Osteoblast (primary cell): ENCODE measurements at places on chromosomes 5 and 9.

GRCh38 chr5:180625125-180625790 lies 24.1 kb downstream of the FLT4 start:
- DNase-seq = no peak

DNA sequence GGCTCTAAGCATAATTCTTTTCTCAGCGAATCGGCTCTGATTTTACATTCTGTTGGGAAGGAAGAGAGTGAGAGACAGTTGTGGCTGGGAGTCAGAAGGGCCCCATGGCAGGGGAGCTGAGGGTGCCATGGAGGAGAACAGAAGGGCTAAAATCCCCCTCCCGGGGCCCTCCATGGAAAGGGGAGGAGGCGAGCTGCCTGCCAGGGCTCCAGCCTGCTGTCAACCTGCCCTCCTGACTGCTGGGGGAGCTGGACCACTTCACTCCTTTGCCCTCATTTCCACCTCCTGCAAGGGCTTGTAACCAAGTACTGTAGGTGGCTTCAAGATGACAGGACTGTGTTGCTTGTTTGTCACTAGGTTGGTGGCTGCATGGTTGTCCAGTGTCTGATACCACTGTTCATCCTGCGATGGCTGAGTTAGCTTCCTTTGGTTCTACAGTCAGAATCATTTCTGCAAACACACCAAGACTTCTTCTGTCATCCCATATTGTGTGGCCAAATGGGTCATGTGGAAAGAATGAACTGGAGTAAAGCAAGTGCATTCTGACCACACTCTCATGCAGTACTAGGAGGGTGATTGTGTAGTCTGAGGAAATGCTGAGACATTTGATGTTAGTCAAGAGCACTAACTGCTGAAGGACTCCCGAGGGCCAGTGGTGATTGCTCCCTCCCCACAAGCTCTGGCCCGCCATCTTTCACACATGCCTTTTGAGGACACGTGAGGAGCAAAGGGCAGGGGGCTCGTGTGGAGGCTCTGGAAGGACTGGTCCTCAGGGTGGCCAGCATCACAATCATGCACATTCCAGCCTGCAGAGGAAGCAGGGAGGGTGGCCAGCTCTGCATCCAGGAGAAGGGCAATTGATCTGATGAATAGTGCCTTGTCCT lies 307.2 kb downstream of the GADD45G start:
- DNase-seq = no peak

GRCh38 chr9:69502671-69503301 lies 169.4 kb downstream of the APBA1 start:
- DNase-seq = peak; percentile 85

DNA sequence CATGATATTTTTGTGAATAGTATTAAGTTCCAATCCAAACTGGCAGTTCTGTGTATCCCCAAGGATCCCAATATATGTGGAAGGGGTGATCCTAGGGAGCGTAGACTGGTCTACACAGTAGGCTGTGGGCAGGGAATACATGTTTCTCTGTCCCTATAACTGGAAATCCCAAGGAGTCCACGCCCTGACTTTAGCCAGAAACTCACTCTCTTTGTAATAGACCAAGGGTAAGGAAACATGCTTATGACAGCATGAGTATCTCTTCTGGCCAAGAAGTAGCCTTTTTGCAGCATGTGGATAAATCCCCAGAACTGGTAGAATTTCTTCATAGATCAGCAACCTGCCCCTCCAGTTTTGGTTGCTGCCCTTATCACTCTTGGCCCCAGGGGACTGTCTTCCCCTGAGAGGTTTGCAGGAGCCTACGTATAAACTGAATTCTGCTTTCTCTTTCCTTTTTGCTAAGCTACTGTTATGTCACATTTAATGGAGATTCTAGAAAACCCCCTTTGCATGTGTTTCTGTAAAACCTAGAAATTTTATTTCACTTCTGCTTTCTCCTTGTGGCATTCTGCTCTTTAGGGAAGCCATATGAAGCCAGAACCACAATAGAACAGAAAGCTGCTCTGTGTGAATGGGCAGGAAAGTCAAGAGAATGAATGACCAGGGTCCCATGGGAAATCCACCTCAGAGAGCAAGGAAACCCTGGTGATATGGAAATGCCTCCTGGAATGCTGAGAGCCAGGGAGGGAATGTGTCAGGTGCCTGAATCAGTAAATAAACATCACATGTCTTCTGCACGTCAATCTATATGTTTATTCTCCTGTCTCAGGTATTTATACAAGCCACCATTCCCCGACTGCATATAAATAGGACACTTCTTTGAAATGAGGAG lies 3.5 kb downstream of the IFNA2 start:
- no peak for DNase-seq

- DNase-seq = peak; percentile 53
Observed at GRCh38 chr9:124079176-124079925, 67.8 kb downstream of the LHX2 start.

DNA sequence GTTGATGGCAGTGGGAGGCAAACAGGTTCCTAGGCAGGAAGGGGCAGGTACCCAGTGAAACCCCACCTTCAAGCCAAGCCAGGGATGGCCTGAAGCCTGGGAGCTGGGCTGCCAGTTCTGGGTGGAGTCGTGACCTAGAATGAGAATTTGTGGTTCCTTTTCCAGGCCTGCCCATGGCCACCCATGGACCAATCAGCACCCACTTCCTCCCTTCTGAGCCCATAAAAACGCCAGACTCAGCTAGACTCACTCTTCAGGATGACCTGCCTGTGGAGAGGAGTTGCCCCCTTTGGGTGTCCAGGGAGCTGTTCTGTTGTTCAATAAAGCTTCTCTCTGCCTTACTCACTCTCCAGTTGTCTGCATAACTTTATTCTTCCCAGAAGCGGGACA lies 144.0 kb upstream of the MRPS30 start:
- peak; percentile 70 for DNase-seq

DNA sequence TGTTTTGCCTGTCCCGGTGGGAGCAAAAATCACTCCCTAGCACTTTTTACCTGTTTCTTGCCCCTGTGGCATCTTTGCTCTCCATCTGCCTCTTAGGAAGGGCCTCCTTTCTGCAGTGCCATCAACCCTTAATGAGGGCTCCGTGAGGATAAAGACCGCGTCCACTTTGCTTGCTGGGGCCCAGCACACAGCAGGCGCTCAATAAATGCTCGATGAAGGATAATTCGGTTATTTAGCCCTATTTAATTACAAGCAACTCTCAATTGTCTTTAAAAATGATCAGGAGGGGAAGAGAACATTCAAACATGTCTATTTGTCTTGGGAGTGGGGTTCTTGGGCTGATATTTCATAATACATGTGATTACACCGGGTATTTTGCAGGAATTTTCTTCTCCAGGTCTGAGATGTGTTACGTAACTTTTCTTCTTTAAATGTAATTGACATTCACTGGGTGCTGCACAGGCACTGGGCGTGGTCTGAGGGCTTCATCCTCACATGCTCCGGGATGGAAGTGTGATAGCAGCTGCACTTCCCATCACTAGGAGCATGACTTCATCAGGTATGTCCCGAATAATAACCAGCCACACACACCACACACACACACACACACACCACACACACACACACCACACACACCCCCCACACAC lies 19.8 kb upstream of the NTNG2 start:
- DNase-seq = peak; percentile 77

GRCh38 chr5:116765441-116765840 lies 190.8 kb upstream of the SEMA6A start:
- no peak for DNase-seq

- DNase-seq = no peak
Observed at GRCh38 chr9:104682642-104683041, 11.7 kb upstream of the OR13D1 start.

DNA sequence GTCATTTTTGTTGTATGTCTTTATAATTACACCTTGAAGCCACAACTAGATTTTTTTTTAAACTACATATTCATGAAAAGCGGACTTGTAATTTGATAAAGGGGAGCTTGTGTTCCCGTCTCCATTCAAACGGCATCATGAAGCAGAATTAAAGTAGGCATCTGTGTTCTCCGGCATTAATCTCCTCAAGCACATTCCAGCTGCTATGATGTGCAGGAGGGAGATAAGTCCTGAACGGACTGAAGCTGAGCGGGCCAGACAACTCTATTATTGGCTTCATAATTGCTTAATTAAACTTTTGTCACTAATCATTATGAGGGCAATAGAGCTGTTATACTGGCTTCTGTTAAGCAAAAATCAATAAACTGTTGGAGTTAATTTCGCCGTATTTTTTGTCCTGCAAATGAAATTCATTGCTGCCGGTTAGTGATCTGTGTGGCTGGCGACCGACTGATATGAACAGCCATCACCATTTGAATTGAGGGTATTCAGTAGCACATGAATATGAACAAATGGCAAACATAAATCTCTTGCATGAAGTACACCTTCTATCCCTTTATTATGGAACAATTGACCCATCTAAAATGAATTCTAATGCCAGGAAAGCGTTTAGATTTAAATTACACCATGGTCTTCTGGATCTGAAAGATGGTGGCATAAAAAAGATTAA lies 408.8 kb upstream of the IRX1 start:
- DNase-seq = no peak

DNA sequence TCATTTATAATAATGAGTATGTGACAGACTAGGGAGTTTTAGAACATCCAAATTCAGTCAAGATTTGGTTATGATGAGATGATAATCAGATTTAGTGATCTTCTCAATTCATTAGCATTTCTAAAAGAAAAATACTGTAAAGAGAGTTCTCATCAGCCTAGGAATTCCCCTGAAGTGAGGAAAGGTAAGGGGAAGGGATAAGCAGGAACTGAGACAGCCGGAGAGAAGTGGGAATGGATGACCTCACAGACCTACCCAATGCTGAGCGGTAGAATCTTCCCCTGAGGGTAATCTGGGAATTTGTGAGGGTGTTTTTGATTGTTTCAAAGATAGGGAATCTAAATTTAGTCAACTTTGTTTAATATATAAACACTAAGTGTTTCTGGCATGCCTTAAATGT lies 16.7 kb upstream of the GPBP1 start:
- DNase-seq = no peak

DNA sequence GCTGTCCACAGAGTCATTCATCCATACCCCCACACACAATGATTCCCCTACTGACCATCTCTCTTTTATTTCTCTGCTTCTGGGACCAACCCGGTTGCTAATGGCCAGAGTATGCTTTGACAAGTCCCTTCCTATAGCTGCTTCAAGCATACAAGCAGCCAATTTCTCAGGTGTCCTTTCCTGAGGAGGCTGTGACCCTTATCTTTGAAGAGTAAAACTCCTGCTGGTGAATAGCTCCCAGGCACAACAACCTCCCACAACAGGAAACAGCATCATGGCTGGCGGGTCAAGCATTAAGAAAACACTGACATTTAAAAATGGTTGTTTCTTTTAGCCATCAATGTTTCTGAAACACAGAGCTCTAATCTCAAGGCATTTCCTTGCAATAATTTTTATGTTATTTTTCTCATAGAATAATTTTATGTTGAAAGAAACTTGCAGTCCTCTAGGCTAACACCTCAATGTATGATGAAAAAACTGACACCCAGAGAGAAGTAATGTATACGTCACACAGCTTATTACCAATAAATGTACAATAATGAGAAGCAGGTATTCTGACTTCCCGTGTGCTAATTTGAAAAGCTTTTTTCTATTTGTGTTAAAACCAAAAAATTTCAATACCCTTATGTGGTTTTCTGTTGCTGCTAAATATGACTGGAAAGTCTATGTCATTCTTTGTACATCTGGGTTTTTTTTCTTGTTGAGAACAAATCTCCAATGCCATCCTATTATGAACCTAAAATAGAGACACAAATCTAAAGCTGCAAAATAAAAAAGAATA lies 7.5 kb upstream of the PAM start:
- DNase-seq = no peak

DNA sequence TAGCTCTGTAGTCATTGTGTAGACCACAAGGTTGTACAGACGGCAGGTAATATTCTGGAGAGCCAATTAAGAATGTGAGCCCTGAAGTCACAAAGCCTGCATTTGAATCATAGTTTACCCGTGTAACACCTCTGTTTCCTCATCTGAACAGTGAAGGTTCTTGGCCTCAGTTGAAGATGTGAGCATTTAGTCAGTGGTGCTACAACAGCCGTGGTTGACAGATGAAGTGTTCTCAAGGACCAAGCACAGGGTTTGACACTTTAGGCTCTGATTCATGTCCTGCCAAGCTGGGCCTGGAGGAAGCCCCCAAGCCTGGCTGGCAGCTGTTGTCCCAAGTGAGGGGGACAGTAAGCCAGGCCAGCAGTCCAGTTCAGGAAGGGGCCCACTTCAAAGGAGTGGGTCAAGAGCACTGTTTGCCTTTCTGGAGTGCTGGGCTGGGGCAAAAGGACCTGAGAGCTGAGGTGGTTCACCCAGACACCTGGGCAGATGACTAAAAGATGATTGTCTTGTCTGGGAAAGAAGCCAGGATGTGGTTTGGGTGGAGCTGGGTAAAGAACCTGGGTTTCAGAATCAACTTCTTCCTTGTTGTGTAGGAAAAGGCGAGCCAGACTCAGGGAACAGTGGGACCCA lies 20.7 kb downstream of the FAXDC2 start:
- DNase-seq = no peak

DNA sequence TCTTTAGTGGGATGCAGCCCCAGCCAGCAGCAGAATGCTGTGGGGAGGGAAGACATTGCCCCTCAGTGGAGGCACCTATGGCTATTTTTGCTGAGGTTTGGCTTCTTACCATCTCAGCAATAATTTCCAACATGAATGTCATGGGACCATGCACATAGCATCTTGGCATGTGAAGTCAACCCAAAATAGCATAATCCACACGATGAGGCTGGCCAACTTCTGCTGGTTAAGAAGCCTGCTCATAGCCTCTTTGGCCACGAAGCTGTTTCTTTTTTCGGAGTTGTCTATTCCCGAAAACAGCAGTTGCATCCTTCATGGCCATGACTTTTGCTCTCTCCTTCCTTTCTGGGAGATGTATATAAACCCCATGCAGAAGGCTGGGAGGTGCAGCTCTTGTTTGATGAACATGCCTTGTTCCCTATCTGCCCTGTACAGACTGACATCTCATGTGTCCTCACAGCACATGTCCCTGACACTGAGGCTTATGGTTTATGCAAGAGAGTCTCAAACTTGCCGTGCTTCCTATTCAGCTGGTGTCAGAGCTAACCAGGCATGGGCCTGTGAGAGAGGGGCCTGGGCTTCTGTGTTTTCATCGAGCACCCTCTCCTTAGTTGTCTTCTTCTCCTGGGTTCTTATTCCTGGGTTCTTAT lies 45.3 kb downstream of the SYK start:
- DNase-seq = no peak

GRCh38 chr9:99360026-99360425 lies 137.9 kb downstream of the SEC61B start:
- no peak for DNase-seq

DNA sequence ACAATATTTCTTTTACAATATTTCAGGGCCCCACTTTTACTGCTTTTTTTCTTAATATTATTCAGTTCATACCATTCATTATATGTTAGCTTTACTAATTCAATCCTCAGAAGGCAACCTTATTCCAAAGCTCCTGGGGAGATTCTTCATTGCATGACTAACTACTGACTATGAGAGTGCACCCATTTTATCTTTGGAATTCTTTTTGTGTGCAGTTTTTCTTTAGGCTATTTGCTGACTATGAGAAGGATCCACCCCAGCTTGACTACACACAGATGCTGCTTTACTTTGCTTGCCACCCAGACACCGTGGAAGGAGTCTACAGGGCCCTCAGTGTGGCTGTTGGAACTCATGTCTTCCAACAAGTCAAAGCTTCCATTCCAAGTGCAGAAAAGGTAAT lies 56.9 kb upstream of the IL7R start:
- DNase-seq = no peak

- no peak for DNase-seq
Observed at GRCh38 chr5:58794875-58795274, 212.0 kb downstream of the RAB3C start.
